ENCODE measurements at places on chromosomes 2 and 18. TPM values are rescaled to one million over a fixed set of nuclear protein-coding genes. Genes with fewer than 3 reads are reported as not detected.

The PKP4 gene
- 21.9 TPM for total RNA-seq

The UGT1A5 gene
- not detected for total RNA-seq

The OTOS gene
- total RNA-seq, result not detected

The SPC25 gene
- total RNA-seq, result 3.9 TPM

The ANKRD62 gene
- total RNA-seq, result not detected

The ASB18 gene
- total RNA-seq, result not detected

The MTCL1 gene
- 11.9 TPM for total RNA-seq

The SLC35F5 gene
- total RNA-seq, result 204 TPM

The ZNF385B gene
- total RNA-seq, result not detected

The APLF gene
- 3.6 TPM for total RNA-seq

The ATOH8 gene
- total RNA-seq, result 66.5 TPM

The CDH20 gene
- not detected for total RNA-seq

The CD8B2 gene
- total RNA-seq, result not detected

The IL36A gene
- not detected for total RNA-seq

The RNF25 gene
- 31.6 TPM for total RNA-seq

The PLB1 gene
- total RNA-seq, result 1.2 TPM

The DAW1 gene
- 4.1 TPM for total RNA-seq

The DRC1 gene
- not detected for total RNA-seq

The TCF7L1 gene
- 2.0 TPM for total RNA-seq

The EFR3B gene
- total RNA-seq, result 3.3 TPM

The STON1 gene
- total RNA-seq, result 14.9 TPM

The GAL3ST2 gene
- not detected for total RNA-seq

The GKN2 gene
- total RNA-seq, result not detected

The COBLL1 gene
- 3.6 TPM for total RNA-seq

The FAM98A gene
- 39.2 TPM for total RNA-seq

The NEDD4L gene
- 1.3 TPM for total RNA-seq

The IL36B gene
- not detected for total RNA-seq

Measured in aortic smooth muscle cell (primary cell).